ENCODE measurements at places on chromosomes 7 and 10.

DNA sequence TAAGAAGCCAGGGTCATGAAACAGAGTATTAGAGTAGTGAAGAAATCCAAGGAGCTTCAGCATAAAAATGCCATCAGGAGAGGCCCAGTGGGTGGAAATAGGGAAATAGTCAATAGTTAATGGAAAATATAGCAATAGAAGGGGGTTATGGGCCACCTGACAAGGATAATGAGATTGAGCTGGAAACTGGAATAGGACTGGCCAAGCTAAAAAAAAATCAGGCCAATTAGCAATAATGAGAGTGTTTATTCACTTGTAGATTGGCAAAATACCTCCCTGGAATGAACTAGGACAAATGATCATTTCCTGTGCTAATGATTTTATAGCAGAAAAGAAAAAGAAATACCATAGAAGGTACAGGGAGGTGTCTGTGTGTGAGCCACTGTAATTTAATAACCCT lies 97.9 kb downstream of the PLCE1 start:
- DNase-seq: no peak

GRCh38 chr10:33455029-33455428 lies 120.6 kb upstream of the NRP1 start:
- DNase-seq: no peak

DNA sequence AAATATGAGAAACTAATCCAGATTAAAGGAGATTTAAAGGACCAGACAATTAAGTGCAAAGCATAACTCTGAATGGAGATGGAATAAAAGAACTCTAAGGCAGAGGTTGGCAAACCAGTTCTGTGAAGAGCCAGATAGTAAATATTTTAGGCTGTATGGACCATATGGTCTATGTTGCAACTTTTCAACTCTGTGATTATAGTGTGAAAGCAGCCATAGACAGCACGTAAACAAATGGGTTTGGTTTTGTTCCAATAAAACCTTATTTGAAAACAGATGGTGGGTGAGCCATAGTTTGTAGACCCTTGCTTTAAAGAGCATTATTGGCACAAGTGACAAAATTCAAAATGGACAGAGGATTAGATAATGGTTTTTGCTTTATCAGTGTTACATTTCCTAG lies 884.1 kb downstream of the CCSER2 start:
- no peak for DNase-seq

DNA sequence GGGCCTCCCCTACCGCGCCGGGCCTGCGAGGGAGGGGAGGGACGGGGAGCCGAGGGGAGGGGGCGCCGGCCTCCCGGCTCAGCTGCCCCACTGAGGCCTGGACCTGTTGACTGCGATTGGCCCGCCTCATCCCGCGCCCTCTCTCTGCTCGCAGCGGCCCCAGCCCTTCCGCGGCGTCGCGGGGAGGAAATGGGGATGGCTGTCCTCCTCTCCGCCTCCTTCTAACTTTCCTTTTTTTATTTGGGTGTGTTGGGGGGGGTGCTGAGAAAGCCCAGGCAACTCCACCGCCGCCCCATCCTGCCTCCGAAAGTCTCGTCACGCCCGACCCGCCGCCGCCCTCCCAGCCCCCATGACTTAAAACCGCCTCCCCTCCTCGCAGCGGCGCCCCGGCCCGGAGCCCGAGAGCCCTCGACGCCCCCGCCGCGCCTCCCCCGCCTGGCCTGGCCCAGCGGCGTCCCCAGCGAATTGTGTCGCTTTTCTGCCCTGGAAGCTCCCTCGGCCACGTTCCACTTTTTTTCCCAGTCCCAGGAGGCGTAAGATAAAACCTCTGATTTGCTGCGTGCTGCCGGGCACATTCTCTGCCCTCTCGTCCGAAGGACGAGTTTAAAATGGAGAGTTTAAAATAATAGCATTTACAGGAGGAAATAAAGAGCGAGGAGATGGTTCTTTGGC lies 842 bp upstream of the SKIDA1 start:
- peak; percentile 57 for DNase-seq

DNA sequence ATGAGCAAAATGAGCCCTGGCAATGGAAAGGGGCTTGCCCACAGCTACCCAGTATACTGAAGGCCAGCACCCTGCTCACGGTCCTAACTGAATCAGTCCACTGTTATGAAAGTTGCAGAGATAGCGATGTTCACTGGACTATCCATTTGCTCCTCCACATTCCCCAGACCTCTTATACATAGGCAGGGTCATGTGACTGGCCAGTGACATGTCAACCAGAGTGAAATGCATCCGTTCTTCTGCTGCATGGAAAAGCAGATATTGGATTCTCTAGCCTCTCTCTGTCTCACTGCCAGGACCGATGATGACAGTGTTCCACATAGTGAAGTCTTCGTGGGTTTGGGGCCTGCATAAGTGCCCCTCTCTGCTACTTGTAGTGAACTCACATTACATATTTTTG lies 503.4 kb downstream of the RPS24 start:
- DNase-seq: no peak

DNA sequence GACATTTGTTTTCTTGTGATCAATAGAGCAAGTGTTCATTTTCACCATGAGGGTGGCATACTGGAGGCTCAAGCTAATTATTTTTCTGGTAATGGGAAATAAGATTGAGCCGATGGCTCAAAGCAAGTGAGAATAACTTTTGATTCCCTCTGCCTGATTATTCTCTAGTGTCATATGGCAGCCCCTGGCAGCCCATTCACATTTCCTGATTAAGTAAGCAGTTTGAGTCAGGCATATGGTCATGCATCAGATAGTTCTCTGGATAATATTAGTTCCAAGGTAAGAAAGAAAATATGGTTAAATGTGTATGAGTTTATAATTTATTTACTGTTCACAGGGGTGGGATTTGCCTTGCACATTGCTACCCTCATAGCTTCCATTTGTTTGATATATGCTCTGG lies 109.2 kb downstream of the DYNC1I1 start:
- no peak for DNase-seq

DNA sequence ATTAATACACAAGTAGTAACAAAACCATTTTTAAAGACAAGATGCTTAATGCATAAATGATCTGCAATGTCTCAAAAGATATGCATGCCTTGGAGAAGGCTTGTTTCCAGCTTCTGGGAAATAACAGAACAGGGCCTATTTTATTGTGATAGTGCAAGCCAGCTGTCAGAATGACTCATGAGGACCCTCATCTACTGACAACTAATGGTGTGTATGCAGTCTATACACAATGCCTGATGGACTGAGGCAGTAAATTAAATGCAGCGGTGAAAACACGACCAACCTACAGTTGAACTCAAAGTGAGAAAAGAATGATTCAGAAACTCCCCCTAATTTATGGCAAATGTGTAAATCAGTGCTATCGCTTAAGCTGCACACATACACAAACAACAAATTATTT lies 46.3 kb downstream of the VPS41 start:
- no peak for DNase-seq

DNA sequence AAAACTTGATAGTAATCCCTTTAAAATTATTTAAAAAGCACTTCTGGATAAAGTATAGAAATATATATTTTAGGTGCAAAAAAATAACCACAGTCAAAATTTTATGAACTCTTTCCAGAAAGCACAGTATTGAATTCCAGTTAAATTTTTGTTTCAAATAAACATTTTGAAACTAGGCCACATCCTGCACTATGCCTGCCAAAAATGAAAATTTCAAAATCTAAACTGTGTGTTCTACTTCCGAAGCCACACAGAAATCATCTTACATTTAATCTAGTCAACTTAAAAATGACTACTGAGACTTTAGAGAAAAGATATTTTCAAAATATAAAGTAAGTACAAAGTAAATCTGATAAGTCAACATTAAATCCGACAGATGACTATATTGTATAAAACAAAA lies 50.0 kb downstream of the MAGI2 start:
- DNase-seq: no peak

- no peak for DNase-seq
Measured at GRCh38 chr10:54666192-54666591, 134.8 kb downstream of the PCDH15 start.

DNA sequence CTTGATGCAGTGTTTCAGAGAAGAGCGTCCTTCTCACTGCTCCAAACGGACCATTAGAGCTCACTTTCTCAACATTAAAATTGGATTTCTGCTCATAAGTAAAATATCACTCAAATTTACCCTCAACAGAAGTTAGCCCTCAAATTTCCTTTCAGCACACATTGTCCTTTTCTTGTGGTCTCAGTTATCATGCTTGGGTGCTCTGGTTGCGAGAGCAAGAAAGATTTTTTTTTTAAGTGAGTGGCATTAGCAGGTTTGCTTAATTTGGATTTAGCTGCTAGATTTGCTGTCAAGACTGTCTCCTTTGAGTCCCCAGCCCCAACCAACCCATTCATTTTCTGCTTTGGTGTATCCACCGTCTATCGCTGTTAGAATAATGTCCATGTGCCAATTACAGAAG lies 2.6 kb upstream of the CH25H start:
- no peak for DNase-seq

DNA sequence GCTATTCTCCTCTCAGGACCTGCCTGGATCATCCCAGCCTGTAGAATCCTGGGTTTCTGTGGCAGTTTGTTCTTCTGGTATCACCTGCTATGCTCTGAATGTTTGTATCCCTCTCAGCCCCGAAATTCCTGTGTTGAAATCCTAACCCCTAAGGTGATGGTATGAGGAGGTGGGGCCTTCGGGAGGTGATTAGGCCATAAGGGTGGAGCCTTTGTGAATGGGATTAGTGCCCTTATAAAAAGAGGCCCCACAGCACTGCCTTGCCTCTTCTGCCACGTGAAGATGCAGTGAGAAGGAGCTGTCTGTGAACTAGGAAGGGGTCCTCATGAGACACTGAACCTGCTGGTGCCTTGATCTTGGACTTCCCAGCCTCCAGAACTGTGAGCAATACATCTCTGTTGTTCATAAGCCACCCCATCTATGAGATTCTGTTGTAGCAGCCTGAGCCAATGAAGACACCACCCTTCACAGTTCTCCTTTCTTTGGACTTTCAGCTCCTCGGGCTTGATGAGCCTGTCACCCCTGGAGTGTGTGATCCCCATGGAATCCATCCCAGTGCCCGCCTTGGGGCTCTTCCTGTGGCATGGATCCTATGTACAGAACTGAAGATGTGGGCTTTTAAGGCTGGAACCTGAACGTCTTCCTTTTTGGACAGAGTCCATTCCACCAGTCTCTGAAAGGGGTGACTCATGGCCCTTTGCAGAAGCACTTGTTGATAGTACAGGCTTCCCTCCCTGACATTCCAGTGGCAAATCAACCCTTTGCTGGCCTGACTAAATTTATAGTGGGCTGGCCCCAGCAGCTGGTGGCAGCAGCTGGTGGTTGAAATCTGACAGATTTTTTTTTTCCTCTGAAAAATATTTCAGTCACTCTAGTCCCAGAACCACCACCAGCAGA lies 138.0 kb downstream of the TACC2 start:
- no peak for DNase-seq

DNA sequence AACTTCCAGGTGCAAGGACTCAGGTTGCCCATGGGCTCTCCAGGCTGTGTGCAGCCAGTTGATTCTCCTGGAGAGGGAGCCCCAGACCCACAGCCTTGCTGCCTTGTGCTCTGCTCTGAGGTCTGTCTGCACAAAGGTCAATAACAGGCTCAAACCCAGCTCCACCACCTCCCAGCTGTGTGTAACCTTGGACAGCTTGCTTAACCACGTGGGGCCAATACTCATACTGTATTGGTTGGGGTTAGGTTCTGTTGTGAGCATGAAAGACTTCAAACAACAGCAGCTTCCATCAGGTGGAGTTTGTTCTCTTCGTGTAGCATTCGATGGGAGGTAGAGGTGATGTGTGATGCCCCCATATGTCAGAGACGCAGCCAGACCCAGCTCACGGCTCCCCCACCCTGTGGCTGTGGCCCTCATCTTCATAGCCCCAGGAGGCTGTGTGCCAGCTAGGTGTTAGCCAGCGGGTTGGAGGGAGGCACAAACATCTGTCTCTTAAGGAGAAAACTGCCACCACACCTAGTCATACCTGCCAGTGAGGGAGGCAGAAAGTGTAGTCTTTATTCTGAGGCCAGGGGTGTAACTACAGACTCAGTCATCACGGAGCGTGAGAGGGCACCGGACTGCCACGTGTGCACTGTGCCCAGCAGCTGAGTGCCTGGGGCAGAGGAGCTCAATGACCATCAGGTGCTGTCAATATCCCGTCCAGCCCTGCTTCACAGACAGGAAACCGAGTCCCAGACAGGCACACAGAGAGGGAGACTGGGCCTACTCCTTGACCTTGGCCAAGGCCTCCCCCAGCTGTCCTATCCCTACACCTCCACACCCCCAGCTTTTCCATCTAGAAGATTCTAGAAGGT lies 8.1 kb upstream of the POLD2 start:
- DNase-seq: no peak

- DNase-seq: no peak
Measured at GRCh38 chr7:964401-965231, 10.1 kb upstream of the ADAP1 start.

GRCh38 chr7:80873140-80873539 lies 45.7 kb downstream of the SEMA3C start:
- no peak for DNase-seq

DNA sequence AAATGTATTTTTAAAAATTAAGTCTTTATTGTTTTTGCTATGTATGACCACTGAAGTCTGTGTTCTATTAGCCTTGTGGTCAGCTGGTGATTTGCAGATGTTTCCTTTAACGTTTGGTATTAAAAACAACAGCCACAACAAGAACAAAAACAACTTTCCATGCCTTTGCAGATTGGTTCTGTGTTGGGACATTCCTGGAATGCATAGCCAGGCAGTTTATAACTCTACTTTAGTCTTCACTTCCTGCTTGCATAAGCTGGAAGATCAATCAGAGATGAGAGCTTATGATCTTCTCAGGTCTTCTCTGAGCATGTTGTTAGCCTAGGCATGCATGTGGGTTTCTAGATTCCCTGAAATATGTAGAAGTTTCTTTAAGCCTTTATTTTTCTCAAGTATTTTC lies 58.9 kb upstream of the SEMA3C start:
- no peak for DNase-seq

- no peak for DNase-seq
Measured at GRCh38 chr10:122441961-122442360, 12.5 kb upstream of the ARMS2 start.

DNA sequence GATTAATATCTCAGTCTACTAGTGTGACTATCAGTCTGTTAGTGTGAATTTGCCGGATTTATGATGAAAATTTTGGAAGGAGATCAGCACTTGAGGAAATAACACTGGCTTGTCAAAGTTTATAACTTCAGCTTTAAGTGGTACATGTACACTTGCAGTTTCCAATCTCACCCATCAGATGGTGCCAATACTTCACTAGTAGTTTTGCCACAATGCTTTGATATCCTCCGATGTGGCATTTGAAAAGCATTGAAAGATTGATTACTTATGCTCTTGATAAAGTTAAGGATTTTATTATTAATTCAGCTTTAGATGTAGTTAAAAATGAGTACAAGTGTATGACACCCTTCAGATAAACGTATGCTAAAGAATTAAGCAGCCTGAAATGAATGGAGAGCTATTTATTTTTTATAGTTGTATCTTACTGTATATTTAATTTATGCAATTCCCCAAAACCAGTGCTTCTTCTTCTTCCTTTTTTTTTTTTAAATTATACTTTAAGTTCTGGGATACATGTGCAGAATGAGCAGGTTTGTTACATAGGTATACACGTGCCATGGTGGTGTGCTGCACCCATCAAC lies 98.2 kb downstream of the ANLN start:
- peak; percentile 65 for DNase-seq

- no peak for DNase-seq
Measured at GRCh38 chr7:42471573-42472174, 234.7 kb upstream of the GLI3 start.

- DNase-seq: no peak
Measured at GRCh38 chr7:24722386-24723177, 34.7 kb downstream of the GSDME start.

- DNase-seq: no peak
Measured at GRCh38 chr10:15518250-15518649, 147.2 kb upstream of the FAM171A1 start.
